ENCODE measurements at places on chromosomes 4 and X.

- DNase-seq: no peak
Observed at GRCh38 chrX:47278691-47279090, 45.9 kb downstream of the USP11 start.

DNA sequence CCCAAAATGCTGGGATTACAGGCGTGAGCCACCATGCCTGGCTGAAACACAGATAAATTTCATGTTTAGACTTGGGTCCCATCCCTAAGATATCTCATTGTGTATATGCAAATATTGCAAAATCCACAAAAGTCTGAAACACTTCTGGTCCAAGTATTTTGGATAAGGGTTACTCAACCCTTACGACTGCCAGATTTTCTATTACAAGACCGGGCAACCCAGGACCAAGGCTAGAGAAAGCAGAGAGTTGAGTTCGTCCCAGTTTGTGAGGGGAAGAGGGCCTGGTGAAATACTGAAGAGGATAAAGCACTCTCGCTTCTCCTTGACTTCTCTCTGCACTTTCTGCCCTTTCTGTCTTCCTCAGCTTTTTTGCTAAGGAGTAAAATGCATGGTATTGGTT lies 34.5 kb downstream of the ZFX start:
- DNase-seq: no peak

- no peak for DNase-seq
Observed at GRCh38 chr4:40745285-40745984, 4.3 kb upstream of the NSUN7 start.

GRCh38 chrX:76893930-76894329 lies 466.4 kb downstream of the MAGEE1 start:
- DNase-seq: no peak

DNA sequence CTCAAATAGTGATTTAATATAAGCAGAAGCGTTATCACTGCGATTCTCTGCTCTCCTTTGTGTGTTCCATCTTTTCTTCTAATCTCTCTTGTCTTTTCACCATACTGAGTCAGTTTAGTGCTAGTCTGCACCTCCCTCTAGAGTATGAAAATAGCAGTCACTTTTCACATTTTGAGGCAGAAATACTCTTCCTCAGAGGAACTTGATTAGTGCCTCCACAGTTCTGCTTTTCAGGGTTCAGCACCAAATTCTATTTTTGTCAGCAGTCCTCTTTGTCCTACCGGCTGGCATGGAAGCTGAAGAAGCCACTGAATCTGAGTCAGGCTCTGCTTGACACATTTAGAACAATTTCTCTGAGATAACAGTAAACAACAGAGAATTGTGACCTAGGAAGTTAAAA lies 49.7 kb upstream of the ANKRD17 start:
- peak; percentile 2 for DNase-seq

GRCh38 chr4:88489100-88489761 lies 32.3 kb downstream of the HERC5 start:
- DNase-seq: no peak

DNA sequence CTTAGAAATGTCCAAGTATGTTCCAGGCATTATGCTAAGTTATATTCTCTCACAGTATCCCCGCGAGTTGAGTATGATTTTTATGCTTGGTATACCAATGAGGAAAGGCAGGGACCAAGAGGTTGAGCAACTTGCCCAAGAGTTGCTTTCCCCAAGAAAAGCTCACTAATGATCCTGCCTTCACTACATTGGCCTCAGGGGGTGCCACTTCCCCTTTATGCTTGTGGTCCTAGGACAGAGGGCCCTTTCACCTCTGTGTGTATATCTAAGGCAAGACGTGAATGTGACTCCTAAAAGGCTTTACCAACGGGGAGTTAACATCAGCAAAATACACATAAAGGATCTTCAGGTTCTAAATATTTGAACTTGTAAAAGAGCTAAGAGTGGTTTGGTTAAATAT lies 164.4 kb upstream of the CPEB2 start:
- DNase-seq: peak; percentile 11

- DNase-seq: no peak
Observed at GRCh38 chrX:1860936-1861594, 246.2 kb downstream of the ASMT start.

GRCh38 chr4:161629694-161630441 lies 533.9 kb downstream of the FSTL5 start:
- DNase-seq: peak; percentile 7

DNA sequence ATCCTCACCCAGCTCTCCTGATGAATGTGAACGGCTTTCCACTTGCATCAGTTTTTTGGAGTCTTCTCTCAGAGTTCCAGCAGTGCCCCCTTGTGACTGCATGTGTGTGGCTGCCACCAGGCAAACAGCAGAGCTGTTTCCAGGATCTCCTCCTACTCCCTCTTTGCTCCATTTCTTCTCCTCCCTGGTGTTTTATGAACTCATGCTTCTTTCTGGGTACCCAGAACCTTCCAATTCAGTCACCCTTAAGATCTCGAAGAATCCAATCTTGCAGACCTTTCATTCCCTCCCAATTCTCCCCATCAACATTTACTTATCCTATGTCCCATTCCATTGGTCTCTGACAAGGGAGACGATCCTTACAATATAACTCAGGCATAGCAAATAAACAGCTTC lies 6.8 kb upstream of the TCEANC start:
- peak; percentile 72 for DNase-seq

- DNase-seq: no peak
Observed at GRCh38 chr4:25081866-25082471, 51.2 kb upstream of the LGI2 start.

DNA sequence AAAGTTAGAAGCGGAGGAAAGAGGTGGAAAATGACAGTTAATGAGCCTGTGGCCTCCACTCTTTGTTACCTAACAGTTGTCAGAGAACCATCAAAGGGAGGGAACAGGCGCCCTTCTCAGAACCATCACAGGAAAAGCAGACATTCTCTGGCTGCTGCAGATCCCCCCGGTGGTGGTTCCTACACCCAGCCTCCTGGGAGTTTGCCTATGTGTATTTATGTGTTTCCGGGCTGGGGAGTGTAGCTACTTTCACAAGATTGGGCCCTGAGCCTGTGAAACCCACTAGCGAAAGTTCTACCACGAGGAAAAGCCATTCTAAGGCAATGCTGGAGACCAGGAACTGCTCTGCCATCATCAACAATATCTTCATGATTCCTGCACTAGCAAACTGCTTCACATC lies 52.7 kb upstream of the BCOR start:
- peak; percentile 22 for DNase-seq

GRCh38 chrX:132044953-132045352 lies 21.9 kb downstream of the STK26 start:
- DNase-seq: no peak

GRCh38 chrX:30904186-30904585 lies 15.1 kb upstream of the TAB3 start:
- DNase-seq: no peak

- peak; percentile 43 for DNase-seq
Observed at GRCh38 chr4:15521442-15522039, 51.9 kb downstream of the CC2D2A start.

DNA sequence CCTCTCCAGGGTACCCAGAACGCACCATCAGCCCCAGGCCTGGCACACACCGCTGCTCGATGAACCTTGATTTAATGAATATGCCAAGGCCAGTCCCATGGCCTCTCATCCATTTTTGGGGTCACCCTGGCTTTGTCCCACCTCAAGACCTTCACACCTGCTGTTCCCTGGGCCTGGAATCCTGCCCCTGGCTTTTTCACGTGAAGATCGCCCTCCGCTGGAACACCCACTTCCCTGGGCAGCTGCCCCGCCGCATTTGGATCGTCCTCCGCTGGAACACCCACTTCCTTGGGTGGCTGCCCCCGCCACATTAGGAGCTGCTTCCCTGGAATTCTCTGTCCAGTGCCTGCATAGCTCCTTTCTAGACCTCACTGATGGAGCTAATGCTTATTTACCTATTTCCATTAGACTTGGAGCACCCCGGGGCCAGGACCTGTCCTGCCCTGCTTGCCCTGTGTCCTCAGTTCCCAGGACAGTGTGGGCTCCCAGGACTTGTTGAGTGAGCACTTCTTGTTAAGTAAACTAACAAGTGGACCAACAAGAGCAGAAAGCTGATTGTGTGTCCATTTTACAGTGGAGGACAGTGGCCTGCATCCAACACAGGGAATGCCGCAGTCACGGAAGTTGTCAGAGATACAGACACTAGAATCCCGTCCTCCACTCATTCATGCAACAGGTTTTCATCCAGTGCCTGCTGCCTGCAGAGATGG lies 12.5 kb downstream of the BLOC1S4 start:
- no peak for DNase-seq

- DNase-seq: no peak
Observed at GRCh38 chr4:172900900-172901299, 267.7 kb upstream of the GALNT7 start.

- DNase-seq: peak; percentile 27
Observed at GRCh38 chr4:97238956-97239666, 904.2 kb downstream of the STPG2 start.

- no peak for DNase-seq
Observed at GRCh38 chr4:100170986-100171385, 19.3 kb downstream of the DDIT4L start.

- no peak for DNase-seq
Observed at GRCh38 chrX:12370497-12370986, 232.3 kb downstream of the FRMPD4 start.

DNA sequence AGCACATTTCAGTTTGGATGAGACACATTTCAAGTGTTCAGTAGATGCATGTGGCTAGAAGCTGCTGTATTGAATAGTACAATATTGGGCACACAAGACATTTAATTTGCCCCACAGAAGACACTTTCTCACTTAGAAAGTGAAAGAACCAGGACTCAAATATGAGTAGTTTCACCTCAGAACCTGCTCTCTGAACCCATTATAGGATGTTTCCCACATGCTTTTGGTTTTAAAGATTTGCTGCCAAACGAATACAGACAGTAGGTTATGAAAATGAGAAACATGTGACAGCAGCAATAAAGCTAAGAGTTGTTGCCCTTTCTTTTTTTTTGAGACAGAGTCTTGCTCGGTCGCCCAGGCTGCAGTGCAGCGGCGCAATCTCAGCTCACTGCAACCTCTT lies 32.3 kb downstream of the C4orf54 start:
- no peak for DNase-seq

GRCh38 chr4:81211956-81212355 lies 3.1 kb downstream of the PRKG2 start:
- DNase-seq: no peak

DNA sequence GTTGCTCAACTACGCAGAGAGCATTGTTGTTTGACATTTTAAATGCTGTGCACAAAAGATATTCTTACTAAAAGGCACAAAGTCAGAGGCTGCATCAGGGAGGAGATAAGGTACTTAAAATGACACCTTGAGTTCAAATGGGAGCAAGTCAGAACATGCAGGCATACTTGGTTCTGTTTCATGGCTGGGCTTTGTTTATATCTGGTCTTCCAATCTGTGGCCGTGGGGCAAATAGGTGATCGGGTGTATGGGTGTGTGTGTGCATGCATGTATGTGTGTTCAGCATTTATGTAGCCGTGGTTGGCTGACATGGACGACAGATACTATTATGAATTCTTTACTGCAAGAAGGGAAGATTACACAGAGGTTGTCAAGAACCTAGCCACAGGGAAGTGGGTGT lies 106.1 kb downstream of the RASL11B start:
- no peak for DNase-seq

DNA sequence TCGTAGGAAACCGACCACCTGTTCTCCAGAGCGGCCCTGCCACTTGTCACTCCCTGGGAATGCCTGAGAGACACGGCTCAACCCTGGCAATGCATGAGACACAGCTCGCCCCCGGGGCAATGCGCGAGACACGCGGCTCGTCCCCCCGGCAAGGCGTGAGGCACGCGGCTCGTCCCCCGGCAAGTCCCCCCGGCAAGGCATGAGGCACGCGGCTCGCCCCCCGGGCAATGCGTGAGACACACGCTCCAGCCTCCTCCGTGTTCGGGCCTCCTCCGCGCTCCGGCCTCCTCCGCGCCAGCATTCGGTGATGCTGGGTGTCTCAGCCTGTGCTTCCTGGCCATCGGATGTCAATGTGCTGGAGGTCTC lies 27.5 kb upstream of the CPLX1 start:
- DNase-seq: no peak

GRCh38 chrX:20265726-20266681 lies 705 bp downstream of the RPS6KA3 start:
- peak; percentile 50 for DNase-seq

- no peak for DNase-seq
Observed at GRCh38 chr4:39486221-39486804, 27.5 kb downstream of the LIAS start.

DNA sequence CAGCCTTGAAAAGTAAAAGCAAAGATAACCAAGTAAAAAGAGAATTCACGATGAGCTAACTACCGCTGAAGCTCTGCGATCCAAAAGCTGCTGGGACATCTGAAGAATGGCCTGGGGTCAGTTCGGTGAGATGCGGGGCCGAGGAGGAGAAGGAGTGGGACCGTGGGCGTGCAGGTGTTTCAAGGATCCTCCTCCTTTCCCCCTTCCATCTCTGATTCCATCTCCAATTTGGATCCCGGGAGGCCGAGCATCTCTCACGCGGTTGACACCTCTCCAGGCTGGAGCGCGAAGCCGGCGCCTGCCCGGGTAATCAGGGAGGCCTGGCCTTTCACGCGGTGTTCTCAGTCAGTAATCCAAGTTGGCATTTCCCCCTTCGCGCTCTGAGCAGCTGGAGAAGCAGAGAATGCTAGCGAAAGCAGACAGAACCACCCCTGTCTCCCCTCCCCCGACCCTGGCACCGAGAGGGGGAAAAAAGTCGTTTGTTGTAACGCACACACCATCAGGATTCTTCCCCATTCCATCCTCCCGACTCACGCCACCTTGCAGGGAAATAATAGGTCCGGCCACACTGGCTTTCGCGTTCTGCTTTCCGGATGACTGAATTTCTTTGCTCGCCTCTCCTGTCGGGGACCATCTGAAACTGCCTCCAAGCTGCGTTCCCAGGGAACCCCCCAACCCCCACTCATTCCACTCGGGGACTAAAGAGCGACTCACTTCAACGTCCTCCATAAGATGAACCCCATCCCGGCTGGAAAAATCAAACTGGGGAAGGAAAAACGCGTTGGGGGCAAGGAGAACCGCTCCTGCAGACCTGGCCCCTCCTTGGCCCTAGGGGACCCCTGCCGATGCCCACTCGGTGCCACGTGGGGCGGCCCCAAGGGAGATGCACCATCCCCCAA lies 6.5 kb downstream of the NEUROG2 start:
- no peak for DNase-seq

DNA sequence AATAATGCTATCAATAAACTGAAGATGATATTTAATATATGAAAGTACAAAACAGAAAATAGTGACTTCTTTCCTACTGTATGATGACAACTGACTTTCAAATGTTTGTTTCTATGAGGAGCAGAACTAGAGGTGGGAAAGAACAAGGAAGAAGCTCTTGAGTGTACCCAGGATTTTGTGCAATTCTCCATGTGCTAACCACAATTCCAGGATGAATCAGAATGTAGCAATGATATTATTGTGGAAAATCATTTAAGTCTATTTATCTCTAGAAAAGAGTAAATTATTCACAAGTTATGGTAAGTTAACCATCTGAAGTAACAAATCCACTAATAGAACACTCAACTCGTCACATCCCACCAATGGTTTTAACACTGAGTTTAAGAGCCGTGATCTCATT lies 324.1 kb upstream of the EMCN start:
- DNase-seq: no peak

GRCh38 chr4:47312170-47312569 lies 151.3 kb downstream of the COMMD8 start:
- DNase-seq: no peak

- peak; percentile 3 for DNase-seq
Observed at GRCh38 chr4:78323439-78323838, 228.1 kb upstream of the ANXA3 start.

GRCh38 chr4:106208481-106209460 lies 107.2 kb downstream of the TBCK start:
- DNase-seq: no peak

GRCh38 chrX:97016106-97016505 lies 132.4 kb downstream of the RPA4 start:
- DNase-seq: no peak
